Tibial nerve (tissue), 4 donors: ENCODE measurements at places on chromosomes 12 and 14. TPM values are rescaled to one million over a fixed set of nuclear protein-coding genes. Genes with fewer than 3 reads are reported as not detected.

Gene FSCB
- total RNA-seq, result 0.30 TPM

DNA sequence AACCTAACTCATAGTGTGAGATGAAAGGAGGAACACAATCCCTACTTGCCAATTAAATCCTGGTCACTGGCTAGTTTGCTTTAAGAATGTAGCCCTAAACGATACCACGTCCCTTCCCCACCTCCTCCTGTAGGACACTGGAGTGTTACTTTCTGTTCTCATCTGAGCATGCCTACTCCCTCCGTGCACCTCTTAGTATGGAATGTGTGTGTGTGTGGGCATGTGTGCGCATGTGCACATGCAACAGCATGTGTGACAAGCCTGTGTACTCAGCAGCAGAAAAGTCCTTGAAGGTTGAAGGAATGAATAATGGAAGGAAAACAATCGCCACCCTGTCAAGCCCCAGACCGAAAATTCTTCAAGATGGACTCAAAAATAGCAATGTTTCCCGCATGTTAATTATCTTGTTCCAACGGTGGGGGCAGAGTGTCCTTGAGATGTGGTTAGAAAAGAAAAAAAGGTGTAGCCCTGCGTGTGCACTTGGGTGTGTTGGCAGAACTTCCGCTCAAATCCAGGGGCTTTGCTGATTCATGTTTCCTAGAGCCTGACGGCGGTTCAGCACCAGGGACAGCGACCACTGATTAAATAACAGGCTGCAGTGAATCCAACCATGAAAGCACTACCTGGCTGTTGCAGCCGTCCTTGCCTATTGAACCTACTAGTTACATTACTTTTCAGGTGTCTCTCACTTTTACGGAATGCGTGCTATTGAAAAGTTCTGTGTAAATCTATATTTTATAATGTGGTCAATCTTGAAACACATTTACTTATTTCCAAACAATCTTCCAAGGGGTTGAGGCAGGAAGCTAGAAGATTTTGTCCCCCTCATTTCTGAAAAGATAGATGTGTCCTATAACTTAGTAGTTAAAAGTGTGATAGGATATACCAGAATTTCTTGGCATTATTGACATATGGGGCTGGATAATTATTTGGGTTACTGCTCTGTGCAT, 79.8 kb downstream of the SRRM4 start:
- no peaks in the 10 kb centered on the region for H3K27me3 ChIP-seq
- H3K27ac ChIP-seq, result no peak overlapping the region
- H3K4me3 ChIP-seq, result no peak overlapping the region
- H3K4me1 ChIP-seq, result no peaks in the 10 kb centered on the region
- H3K36me3 ChIP-seq, result no peaks in the 10 kb centered on the region
- peak; percentile 49 for DNase-seq

- H3K27me3 ChIP-seq, result no peaks in the 10 kb centered on the region
- H3K27ac ChIP-seq, result no peak overlapping the region
- no peaks in the 10 kb centered on the region for H3K4me1 ChIP-seq
- H3K36me3 ChIP-seq, result no peaks in the 10 kb centered on the region
- DNase-seq, result peak; percentile 55
Observed at GRCh38 chr12:115709540-115710011, 567.9 kb downstream of the MED13L start.

- no peaks in the 10 kb centered on the region for H3K36me3 ChIP-seq
- no peak for DNase-seq
- no peak overlapping the region for H3K27ac ChIP-seq
- H3K4me1 ChIP-seq, result no peaks in the 10 kb centered on the region
Observed at GRCh38 chr14:88281447-88281846, 41.6 kb downstream of the KCNK10 start.

DNA sequence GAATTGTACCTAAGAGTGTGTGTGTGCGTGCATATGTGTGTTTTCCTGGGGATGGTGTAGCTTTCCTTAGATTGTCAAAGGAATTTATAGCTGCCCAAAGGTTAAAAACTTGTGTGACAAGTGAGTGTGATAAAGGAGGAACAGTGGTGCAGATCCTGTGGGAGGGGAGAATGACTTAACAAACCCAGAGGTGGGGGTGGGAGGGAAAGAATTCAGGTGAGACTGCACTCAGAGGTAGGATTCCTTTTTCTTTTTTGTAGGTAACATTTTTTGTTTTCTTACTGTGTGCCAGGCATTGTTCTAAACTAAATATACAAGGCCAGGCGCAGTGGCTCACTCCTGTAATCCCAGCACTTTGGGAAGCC, 45.3 kb upstream of the SINHCAF start:
- H3K27ac ChIP-seq, result no peak overlapping the region
- H3K4me3 ChIP-seq, result no peak overlapping the region
- no peak for DNase-seq
- no peaks in the 10 kb centered on the region for H3K36me3 ChIP-seq

Gene IL22
- total RNA-seq, result not detected

DNA sequence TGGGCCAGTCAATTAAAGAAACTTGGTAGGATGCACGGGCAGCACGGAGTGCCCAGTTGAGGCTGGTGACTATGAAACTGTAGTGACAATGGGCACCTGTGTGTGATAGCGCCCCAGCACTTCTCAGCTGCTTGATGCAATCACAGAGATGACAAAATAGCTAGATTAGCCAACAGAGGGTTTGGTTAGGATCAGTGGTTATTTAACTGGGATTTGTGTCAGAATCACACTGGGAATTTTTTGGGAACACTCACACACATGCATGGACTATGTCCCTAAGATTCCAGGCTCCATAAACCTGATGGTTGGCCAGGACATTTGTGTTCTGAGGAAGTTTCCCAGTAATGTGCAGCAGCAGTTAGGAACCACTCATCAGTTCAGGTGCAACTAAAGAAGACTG, 51.2 kb upstream of the DAAM1 start:
- H3K4me1 ChIP-seq, result no peaks in the 10 kb centered on the region
- no peaks in the 10 kb centered on the region for H3K36me3 ChIP-seq
- H3K4me3 ChIP-seq, result no peak overlapping the region
- H3K27ac ChIP-seq, result no peak overlapping the region
- H3K27me3 ChIP-seq, result no peaks in the 10 kb centered on the region
- DNase-seq, result no peak

Gene IPO8
- total RNA-seq, result 52.0 TPM

Gene ENDOU
- total RNA-seq, result 1.2 TPM

GRCh38 chr12:70609739-70610491, 27.3 kb downstream of the PTPRB start:
- H3K27me3 ChIP-seq, result no peaks in the 10 kb centered on the region
- peak; percentile 11 for DNase-seq
- peak overlapping the region; percentile 74 for H3K27ac ChIP-seq
- H3K4me1 ChIP-seq, result no peaks in the 10 kb centered on the region
- no peaks in the 10 kb centered on the region for H3K36me3 ChIP-seq

Gene LHX5
- total RNA-seq, result not detected

DNA sequence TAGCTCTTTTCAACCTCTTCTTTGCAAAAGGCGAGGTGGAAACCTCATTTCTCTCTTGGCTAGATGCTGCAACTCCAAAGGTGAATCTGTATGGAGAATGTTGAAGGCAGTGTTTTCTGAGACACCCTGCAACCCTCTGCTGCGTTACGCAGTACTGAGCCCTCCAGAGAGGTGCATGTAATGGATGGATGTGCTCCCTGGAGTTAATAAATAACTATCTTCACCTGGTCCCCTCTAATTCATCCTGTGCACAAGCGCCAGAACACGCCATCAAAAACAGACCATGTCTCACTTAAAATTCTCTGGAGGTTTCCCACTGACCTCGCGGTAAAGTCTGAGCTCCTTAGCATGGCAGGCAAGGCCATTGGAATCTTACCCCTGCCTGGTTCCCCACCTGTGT, 234.4 kb upstream of the PWP1 start:
- no peak overlapping the region for H3K27ac ChIP-seq
- H3K27me3 ChIP-seq, result no peaks in the 10 kb centered on the region

Gene TMEM117
- 18.9 TPM for total RNA-seq

DNA sequence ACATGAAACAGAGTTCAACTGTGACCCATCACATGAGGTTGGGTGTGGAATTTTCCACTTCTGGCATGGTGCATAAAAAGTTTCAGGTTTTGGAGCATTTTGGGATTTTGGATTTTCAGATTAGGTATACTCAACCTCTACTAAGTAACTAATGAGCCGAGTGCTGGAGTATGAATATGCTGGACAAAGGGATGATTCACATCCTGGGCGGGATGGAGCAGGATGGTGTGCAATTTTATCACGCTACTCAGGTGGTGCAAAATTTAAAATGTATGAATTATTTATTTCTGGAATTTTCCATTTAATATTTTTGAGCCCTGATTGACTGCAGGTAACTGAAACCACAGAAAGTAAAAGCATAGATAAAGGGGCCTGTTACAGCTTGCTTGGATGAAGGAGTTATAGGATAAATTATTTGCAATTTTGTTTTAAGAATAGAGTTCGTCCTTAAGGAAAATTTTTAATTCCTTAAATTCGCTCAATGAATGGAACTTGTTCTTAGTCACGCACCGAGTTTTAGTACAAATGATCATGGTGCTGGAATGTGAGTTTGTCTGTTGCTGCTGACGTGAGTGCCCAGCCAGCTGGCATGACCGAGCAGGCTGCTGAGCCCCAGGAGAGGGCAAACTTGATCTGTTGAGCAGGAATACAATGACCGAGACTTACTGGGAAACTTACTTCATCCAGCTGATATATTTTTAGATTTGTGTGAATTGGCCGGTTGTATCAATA, 176.3 kb downstream of the ESR2 start:
- peaks cover 16% of the 10 kb centered on the region for H3K4me1 ChIP-seq
- no peak for DNase-seq
- H3K4me3 ChIP-seq, result no peak overlapping the region
- no peaks in the 10 kb centered on the region for H3K36me3 ChIP-seq

DNA sequence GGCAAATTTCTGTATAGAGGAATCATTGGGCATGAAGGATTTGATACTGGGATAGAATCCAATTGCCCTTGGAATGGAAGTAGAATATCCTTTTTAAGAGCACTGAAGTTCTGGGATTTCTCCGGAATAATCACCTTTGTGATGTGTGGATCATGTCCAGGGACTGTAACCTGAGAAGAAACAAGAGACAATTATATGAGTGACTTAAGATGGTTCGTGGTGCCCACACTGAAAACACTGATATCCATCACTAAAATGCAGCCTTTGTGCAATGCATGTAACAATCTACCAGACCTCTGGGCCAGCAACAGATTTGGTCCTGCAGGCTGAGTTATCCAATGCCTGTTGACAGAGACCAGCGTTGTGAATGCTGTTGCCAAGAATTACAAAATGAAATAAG, 48.5 kb downstream of the MDM2 start:
- H3K4me3 ChIP-seq, result no peak overlapping the region
- H3K27me3 ChIP-seq, result no peaks in the 10 kb centered on the region
- H3K4me1 ChIP-seq, result no peaks in the 10 kb centered on the region

Gene MIP
- not detected for total RNA-seq

DNA sequence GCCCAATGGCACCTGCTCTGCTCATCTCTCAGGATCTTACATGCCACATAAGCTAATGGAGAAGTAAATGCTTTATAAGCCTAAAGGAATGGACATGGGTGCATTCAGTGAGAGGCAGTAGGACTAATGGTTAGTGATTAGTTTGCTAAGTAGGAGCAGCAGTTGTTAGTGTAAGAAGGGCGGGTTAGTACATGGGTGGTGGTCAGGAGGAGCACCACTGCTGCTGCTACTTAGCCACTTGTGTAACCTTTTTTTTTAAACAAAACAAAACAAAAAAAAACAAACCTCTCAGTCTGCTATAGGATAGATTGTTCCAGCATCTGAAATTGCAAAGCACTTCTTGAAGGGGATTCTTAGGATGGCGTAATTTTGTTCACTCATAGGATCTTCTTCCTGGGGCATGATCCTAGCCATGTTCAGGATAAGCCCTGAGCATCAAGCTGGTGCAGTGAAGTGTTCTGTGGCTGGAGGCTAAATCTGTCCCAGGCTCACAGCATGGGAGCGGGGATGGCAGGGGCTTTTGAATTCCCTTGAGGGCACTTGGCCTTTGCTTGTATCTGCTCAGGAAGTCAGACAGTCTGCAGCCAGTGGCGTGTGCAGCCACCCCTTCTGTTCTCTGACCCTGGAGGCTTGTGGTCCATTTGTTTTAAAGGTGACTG, 63.6 kb downstream of the CHST11 start:
- H3K27me3 ChIP-seq, result no peaks in the 10 kb centered on the region
- H3K4me3 ChIP-seq, result no peak overlapping the region
- peaks cover 14% of the 10 kb centered on the region for H3K4me1 ChIP-seq
- H3K27ac ChIP-seq, result no peak overlapping the region
- DNase-seq, result no peak

DNA sequence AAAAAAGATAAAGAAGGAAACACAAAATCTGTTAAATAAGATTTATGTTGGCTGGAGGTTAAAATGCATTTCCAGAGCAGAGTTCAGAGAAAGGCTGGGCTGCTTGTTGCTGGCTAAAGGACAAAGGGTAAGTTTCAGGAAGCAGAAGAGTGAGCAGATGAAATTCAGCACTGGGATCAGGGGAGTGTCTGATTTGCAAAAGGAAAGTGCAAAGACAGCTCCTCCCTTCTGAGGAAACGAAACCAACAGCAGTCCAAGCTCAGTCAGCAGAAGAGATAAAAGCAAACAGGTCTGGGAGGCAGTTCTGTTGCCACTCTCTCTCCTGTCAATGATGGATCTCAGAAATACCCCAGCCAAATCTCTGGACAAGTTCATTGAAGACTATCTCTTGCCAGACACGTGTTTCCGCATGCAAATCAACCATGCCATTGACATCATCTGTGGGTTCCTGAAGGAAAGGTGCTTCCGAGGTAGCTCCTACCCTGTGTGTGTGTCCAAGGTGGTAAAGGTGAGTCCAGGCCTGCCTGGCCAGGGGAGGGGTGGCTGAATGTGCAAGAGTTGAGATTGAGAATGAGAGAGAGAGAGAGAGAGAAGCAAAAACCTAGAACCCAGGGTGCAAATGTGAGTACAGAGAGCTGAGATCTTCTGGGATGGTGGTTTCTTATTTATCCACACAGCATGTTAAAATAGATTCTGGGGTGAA, at the start of gene OAS1:
TSS of gene OAS1 (plus strand) at position 251 of the 703 bp plus-strand sequence. CDS start at position 329, 78 bp downstream.
- H3K4me1 ChIP-seq, result peaks cover 55% of the 10 kb centered on the region
- no peaks in the 10 kb centered on the region for H3K27me3 ChIP-seq
- no peak for DNase-seq
- H3K27ac ChIP-seq, result peak within 1 kb of the TSS; percentile 66
- no peaks in the 10 kb centered on the region for H3K36me3 ChIP-seq
- H3K4me3 ChIP-seq, result peak within 1 kb of the TSS; percentile 17

DNA sequence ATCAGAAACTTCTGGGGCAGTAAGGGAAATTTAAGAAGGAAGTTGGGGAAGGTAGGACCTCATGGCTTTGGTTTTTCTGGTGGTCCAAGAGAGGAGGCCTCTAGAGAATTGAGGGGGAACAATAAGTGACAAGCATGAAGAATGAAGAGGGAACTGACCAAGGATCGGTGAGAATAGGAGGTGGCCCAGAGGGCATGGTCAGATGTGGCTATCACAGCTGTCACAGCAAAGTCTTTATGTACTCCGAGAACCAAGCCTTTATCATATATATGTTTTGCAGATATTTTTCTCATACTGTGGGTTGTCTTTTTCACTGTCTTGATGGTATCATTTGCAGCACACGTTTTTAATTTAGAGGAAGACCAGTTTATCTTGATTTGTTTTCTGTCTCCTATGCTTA, 64.3 kb downstream of the PPP2R5C start:
- H3K27ac ChIP-seq, result peak overlapping the region; percentile 85
- no peak overlapping the region for H3K4me3 ChIP-seq
- H3K4me1 ChIP-seq, result peaks cover 21% of the 10 kb centered on the region
- no peaks in the 10 kb centered on the region for H3K36me3 ChIP-seq
- H3K27me3 ChIP-seq, result no peaks in the 10 kb centered on the region

- DNase-seq, result no peak
- H3K27me3 ChIP-seq, result no peaks in the 10 kb centered on the region
- H3K4me1 ChIP-seq, result peaks cover 4% of the 10 kb centered on the region
- H3K27ac ChIP-seq, result peak overlapping the region; percentile 17
- H3K36me3 ChIP-seq, result no peaks in the 10 kb centered on the region
Observed at GRCh38 chr14:67267576-67268328, 26.5 kb downstream of the PALS1 start.

- no peak overlapping the region for H3K27ac ChIP-seq
- peaks cover 23% of the 10 kb centered on the region for H3K36me3 ChIP-seq
- DNase-seq, result no peak
- H3K4me1 ChIP-seq, result no peaks in the 10 kb centered on the region
Observed at GRCh38 chr12:31481415-31481814, 109.5 kb downstream of the DENND5B start.

Gene PYGL
- total RNA-seq, result 50.0 TPM
